ENCODE measurements at places on chromosomes 4 and X.

DNA sequence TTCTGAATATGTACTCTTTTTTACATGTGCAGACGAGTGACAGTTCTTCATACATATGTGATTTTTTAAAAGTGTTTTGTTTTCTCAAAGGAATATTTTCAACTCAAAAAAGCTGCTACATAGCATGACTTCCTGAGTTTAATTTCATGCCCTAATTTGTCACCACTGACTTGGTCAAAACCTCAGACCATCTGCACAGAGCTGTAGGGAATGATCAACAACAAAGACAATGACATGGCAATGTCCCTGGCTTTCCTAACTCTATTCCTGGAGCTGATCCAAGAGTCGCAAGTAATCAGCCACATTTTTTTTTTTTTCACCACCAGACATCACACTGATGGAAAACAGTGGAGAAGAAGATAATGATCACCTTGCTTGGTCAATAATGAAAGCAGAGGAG, 97.7 kb downstream of the TMA16 start:
- DNase-seq, result no peak

DNA sequence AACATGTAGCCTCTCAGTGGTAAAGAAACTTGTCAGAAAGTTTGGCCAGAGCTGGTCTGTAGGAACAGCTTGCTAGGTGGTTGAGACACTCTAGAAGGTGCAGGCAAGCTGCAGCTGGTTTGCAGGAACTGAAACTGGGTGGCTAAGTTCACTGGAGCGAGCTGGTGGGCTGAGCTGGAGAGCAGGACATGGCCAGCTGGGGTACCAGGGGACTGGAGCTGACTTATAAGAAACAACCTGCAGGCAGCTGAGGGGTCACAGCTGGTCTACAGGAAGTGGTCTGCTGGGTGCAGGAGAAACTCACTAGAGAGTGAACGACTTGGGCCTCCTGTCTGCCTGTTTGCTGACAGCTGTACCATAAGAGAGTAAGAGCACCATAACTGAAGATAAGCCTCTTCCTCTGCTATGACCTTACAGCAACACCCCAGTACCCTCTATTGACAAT, 157.1 kb upstream of the LNX1 start:
- DNase-seq, result no peak

DNA sequence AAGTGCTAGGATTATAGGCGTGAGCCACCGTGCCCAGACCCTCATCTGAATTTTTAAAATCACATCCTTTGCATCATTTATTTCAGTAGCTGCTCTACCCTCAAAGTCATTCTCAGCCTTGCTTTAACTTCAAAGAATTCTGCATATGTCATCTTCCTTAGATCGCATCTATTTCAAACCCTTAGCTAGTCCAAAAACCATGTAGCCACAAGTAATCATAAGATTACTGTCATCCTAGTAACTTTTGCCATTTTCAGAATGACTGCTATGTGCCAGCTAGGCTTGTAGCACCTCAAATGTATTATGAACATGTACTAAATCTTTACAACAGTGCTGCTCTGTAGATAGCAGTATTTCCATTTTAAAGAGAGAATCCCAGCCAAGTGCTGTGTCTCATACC, 45.5 kb upstream of the KLF3 start:
- no peak for DNase-seq

DNA sequence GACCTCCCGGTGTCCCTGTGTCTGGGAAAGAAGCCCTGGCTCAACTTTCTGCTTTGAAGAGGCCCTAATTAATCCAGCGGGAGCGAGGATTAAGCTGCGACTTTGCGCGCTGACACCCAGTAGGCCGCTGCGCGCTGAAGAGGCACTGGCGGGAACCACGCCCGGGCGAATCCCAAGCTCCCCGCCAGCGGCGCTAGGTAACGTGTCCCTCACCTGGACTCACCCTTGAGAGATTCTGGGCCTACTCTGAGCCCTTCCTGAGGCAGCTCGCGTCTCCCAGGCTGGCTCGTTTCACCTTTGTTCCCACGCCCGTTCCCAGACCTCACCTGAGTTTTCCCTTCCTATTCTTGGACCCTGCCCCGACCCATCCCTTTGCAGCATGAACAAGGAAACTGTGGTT, 616 bp upstream of the KLHL34 start:
- no peak for DNase-seq

Measured in stimulated activated naive CD4-positive, alpha-beta T cell (primary cell).